T-helper 22 cell (primary cell): ENCODE measurements at places on chromosomes 3 and 15.

DNA sequence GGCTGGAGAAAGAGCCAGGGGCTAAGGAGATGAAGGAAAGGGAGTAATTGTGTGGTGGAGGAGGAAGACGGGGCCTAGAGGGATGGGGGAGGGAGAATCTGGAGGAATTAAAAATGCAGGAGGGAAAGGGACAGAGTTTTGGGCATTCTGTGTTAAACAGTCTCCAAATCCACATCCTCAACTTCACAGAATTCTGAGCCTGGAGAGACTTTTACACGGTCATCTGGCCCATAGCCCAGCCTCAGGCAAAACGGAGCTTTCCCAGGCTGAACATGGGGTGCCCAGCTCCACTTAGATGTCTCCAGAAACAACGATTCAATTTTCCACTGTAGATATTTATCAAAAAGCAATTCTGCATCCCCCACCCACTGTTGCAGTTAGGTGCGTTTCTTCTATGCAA is 137.6 kb upstream of the HACD2 start:
- DNase-seq, result no peak

DNA sequence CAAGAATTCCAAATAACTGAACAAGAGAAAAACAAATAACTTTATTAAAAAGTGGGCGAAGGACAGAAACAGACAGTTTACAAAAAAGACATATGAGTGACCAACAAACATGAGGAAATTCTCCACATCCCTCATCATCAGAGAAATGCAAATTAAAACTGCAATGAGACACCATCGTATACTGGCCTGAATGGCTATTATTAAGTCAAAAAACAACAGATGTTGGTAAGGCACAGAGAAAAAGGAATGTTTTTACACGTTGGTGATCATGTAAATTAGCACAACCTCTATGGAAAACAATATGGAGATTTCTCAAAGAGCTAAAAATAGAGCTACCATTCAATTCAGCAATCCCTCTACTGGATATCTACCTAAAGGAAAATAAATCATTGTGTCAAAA is 1260.4 kb upstream of the ALCAM start:
- no peak for DNase-seq

DNA sequence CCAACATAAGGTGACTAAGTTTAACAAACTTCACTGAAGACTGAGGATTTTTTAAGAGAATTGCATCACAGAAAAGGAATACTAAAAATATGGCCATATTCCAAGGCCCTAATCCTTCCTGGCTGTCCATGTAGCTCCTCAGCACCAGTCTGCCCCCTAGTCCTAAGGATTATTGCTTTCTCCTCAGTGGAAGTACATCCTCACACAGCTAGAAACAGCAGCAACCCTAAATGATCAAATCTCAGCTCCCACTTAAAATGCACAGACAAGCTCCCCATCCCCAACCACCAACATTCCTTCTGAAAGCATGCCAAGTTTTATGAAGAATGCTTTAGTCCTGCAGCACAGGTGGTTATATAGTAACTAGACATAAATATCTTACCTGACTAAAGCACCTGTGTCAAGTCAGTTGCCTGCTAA is 14.7 kb downstream of the ST3GAL6 start:
- no peak for DNase-seq

- no peak for DNase-seq
Observed at GRCh38 chr3:46116996-46117395, 89.7 kb upstream of the XCR1 start.

DNA sequence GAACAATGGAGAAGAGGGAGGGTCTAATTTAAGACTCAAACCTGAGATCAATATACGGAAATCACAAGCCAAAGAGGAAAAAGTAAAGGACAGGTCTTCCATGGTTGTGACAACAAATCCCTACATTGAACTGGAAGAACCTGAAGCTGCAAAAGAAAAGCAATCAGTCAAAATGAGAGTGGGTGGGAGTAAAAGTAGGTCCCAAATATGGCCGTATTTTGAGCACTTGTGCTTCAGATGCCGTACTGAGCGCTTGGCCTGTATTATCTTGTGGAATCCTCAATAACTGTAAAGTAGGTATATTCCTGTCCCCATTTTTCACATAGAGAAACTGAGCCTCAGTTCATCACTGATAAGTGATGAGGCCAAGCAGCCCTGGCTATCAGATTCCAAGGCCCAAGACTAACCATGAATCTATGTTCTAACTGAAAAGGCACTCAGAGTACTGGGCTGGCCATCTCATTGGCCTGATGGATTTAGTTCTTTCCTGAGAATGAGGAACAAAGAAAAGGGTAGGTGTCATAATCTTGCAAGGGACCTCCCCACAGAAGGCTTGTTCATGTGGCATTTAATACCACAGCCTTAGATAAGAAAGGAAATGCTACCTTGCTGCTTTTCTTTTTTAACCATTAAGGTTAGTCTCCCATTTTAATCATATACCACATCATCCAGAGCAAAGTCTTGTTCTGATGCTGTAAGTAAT is 52.5 kb downstream of the LRRN1 start:
- no peak for DNase-seq
